Brain microvascular endothelial cell (primary cell): ENCODE measurements at places on chromosomes 5 and 9.

GRCh38 chr9:89864257-89864656 is 259.4 kb downstream of the GADD45G start:
- DNase-seq: no peak

GRCh38 chr9:131227959-131228460 is 48.3 kb downstream of the FAM78A start:
- DNase-seq: no peak

DNA sequence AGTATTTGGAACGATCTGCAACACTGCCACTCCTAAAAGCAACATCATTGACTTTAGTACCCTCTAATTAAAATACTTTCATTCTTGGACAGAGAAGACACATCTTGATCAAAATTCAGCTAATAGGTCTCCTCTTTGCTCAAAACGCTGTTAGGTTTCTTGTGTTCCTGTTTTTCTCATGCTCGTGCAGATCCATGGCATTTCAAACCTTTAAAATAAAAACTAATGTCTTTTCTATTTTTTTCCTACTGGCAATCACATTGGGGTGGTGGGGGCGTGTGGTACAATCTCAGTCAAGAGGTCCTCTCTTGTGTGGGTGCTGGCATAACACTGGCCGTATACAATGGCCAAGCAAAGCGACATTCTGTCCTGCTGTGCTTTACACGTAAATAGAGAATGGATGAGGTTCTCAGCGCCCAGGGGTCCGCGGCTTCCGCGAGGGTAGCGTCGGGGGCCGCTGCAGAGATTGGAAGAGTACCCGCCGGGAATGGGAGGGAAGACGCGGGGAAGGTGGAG is 315 bp upstream of the GPR150 start:
- DNase-seq: no peak

GRCh38 chr5:173271419-173271818 is 36.4 kb upstream of the NKX2-5 start:
- no peak for DNase-seq

DNA sequence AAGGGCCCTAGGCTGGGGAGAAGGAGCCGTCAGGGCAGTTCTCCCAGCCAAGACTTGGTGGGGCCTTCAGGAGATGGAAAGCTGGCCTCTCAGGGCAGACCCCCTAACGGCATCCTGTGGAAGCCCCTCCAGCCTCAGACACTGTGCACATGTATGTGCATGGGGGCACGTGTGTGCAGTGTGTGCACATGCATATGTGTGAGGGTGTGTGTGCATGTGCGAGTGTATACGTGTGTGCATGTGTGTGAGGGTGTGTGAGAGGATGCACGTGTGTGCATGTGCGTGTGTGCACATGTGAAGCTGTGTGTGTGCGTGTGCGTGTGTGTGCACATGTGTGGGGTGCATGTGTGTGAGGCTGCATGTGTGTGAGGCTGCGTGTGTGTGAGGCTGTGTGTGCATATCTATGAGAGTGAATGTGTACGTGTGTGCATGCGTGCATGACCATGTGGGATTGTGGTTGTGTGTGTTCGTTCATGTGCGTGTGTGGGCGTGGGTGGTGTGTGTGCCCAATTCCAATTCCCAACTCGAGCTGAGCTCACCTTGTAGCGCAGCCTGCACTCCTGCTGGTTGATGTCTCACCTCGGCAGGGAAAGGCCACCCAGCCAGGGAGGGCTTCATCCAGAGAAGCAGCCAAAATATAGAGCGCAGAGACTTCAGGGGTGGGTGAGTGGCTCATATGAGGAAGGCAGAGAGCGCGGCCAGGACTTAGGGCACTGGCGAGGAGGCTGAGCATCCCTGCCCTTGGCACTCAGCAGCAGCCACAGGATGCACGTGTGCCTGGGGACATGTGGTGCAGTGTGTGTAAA is 142.7 kb upstream of the PPP1R26 start:
- DNase-seq: no peak

GRCh38 chr5:77024490-77024889 is 5.7 kb upstream of the AGGF1 start:
- DNase-seq: no peak

DNA sequence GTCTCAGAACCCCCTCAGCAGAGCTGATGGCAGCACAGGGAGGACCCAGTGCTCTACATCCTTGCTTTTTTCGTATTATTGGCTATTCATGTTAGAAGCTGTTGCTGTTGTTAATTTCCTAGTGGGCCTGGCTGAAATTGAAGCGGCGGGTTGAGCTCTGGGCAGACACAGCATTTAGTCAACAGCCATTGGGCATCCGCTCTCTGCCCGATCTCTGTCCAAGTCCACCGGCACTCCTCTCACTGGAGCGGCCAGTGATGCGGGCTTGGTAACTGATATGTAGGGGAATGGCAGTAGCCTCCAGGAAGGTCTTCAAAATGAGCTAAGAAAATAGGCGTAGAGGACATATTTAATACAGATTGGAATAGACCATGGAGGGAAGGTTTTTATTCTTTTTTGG is 1.3 kb upstream of the GARNL3 start:
- no peak for DNase-seq

- no peak for DNase-seq
Observed at GRCh38 chr9:101265261-101265660, 119.5 kb downstream of the BAAT start.
